Lung (tissue), 17 donors: ENCODE measurements at places on chromosomes 2 and 18.

DNA sequence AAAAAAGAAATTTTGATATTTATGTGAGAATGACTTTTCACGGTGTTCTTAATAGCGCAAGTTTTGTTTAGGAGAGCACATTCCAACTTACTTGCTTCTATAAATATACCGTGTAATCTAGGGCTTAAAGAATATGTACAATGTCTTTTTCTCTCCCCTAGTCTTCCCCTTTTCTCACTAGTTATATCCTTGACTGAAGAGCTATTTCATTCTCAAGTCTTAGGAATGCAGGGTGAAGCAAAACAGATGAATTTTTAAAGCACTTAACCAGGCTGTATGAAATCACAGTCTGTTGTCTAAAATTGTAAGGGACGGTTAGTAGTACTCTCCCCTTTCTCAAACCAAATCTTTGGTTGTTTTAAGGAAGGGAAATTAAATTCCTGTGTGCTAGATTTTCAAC, 29.6 kb upstream of the SLC30A6 start:
- DNase-seq: no peak

GRCh38 chr18:76771192-76771799, 51.1 kb upstream of the ZNF236 start:
- no peak for DNase-seq

DNA sequence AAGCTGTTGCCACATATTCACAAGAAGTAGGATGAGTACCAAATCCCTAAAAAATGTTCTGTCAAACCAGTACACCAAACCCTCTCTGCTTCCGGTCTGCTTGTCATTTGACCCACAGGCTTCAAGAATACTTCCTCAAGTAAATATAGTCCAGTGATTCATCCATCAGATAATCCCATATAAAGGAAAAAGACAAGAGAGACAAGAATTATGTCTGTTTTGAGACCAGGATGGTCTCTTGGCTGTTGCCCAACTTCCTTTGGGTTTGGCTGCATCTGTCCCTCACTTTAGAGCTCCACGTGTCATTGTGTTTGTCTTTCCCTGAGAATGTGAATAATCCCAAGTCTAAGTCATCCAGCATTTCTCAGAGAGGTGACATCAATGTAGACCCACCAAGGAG, 91.5 kb upstream of the NRP2 start:
- DNase-seq: no peak

DNA sequence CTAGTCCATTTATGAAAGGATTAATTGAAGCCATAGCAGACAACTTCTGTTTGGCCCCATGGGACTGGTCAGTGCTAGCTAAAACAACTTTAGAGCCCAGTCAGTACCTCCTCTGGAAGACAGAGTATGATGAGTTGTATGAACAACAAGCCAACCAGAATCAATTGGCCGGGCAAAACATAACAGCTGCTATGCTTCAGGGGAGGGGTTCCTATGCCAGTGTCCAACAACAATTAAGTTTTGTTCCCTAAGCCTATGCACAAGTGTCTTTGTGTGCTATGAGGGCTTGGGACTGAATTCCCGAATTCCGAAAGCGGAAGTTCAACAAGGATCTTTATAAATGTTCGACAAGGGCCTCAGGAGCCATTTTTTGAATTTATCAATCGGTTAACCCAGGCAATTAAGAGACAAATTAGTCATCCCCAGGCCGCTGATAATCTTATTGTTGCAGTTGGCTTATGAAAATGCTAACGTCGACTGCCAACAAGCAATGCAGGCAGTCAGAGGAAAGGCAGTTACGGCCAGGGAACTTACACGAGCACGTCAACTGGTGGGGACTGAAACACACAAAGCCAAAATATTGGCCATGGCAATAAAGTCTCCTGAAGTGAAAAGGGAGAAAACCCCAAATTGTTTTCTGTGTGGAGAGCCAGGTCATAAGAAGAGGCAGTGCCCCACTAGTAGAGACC, 57.9 kb downstream of the ZNF638 start:
- DNase-seq: no peak

- no peak for DNase-seq
These were observed 43.6 kb downstream of the ODC1 start for GRCh38 chr2:10404324-10405143.

GRCh38 chr2:10185046-10185445, 62.5 kb downstream of the RRM2 start:
- peak; percentile 75 for DNase-seq

DNA sequence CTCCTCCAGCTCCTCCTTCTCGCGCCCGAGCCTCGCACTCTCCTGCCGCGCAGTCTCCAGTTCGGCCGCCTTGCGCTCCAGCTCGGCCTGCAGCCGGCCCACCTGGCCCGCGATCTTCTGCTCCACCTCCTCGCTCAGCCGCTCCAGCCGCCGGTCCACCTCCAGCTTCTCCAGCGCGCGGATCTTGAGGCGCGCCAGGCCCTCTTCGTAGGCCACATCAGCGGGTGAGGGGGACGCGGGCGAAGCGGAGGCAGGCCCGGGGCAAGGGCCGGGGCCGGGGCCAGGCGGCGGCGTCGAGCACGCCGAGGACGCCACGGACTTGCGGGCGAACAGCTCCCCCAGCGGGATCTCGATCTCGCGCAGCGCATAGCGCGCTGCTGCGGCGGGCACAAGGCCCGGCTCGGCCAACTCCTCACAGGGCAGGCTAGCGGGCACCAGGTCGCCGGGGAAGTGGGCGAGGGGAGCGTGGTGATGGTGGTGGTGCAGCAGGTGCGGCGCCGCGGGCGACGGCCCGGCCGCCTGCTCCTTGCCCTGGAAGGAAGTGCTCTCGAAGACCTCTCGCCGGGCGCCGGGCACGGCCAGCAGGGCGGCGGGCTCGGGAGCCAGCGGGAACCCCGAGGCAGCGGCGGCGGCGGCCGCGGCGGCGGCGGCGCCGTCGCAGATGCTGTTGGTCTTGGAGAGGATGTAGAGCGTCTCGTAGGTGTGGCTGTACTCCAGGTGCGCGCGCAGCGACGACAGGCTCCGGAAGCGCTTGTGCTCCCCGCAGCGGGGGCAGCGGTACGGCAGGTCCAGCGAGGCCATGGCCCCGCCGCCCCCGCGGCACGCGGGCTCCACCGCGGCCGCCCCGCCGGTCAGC, 15.2 kb downstream of the FBXO41 start:
- DNase-seq: no peak

DNA sequence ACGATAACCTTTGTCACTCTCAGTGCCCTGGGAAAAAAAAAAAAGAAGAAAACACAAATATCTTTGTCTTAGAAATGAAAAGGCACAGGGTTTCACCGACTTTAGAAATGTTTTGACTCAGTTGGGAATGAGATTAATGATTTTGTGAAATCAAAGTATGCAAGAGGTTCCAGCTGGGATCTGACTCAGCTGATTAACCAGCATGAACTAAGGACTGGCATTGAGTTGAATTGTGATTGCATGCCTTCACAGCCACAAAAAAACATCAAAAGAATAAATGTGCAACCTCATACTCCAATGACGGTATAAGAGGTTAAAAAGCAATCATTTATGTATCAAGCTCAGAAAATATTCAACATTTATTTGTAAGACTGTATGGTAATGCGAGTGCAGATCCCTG, 566.6 kb upstream of the DSEL start:
- no peak for DNase-seq

- DNase-seq: no peak
These were observed 43.3 kb downstream of the ZNF532 start for GRCh38 chr18:58908006-58908405.

DNA sequence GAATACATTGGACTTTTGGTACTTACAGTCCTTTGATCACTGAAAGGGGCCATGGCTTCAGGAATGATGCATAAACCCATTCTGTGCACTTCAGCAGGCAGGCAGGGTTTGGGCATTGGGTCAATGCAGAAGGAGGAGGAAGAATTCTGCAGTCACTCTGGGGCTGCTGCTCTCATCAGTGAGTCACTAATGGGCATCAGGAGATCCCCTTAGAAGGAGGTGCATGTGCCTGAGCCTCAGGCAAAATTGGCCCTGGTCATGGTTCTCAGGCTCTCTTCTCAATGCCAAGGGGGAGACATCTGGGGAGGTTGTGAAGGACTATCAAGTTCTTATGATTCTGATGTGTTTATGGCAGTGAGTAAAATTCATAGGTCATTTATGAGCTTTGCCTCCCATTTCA, 52.0 kb upstream of the TNP1 start:
- no peak for DNase-seq
